ENCODE measurements at places on chromosomes 7 and 10.

DNA sequence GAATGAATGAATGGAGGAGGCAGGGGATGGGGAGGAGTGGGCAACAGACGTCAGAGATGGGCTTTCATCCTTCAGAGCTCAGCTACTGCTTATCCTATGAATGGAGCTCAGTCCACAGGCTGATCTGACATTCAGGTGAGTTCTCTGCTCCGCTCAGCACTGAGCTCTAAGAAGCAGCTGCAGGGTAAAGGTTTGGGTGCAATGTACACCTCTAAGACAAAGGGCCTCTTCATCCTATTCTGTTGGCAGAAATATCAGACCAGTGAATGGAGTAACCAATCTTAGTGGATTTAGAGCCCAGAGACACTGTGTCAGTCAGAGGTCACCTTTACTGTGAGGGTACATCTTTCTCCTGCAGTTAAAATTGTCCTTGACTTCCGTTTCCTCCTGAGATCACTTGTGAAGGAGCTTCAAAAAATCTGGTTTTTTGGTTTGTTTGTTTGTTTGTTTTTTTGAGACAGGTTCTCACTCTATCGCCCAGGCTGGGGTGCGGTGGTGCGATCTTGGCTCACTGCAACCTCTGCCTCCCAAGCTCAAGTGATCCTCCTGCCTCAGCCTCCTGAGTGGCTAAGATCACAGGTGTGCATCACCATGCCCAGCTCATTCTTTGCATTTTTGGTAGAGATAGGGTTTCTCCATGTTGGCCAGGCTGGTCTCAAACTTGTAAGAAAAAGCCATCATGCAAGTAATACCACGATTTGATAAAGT, 5.1 kb upstream of the CCZ1B start:
- DNase-seq = no peak

DNA sequence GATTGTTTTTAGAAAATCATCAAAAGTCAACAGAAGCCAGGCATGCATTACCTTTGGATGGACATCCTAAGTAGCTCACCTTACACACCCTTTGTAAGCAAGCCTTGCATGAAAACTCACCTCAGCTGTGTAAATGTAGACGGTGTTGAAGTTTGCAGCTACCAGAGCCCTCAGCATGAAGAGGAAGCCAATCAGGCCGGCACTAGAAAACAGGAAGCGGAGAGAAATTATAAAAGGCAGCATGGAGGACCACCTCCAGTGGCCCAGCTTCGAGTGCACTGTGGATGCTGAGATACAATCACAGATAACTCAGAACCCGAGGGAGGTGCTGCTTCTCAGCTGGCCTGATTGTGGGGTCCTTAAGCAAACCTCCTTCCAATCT, 75.3 kb downstream of the SVOPL start:
- DNase-seq = no peak

DNA sequence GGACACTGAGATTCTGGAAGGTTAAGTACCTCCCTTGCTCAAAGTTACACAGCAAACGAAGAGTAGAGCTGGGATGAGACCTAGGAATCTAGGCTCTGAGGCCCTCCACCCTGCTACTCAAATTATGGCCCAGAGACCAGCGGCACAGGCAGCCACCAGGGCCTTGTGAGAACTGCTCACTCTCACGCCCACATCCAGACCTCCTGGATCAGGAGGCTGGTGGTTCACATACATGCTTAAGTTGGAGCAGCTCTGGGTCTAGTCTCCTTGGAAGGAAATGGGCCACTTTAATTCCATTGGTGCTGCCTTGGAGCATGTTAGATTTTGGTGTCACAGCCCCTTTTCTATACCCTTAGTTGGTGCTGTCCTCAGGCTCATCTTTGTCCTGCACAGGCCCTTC, 41.9 kb downstream of the ADRA2A start:
- DNase-seq = no peak

- DNase-seq = no peak
Observed at GRCh38 chr10:64586934-64587503, 1065.8 kb downstream of the REEP3 start.

DNA sequence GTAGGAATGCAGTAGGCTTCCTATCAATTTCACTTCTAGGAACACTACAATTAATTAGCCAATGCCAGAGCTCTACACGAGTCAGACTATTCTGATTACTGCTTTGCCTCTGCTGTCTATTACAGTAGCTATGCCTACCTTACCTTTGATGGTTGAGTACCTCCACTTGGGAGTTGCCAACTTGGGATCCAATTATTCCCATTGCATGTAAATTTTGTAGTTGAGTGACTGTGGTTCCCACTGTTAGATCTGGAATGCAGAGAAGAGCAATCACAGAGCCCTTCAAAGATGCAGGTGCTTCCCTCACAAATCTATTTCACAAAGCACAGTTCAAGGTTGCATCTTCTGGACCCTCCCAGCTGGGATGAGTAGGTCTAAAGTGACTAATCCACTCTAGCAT, 62.9 kb upstream of the AASS start:
- DNase-seq = no peak

DNA sequence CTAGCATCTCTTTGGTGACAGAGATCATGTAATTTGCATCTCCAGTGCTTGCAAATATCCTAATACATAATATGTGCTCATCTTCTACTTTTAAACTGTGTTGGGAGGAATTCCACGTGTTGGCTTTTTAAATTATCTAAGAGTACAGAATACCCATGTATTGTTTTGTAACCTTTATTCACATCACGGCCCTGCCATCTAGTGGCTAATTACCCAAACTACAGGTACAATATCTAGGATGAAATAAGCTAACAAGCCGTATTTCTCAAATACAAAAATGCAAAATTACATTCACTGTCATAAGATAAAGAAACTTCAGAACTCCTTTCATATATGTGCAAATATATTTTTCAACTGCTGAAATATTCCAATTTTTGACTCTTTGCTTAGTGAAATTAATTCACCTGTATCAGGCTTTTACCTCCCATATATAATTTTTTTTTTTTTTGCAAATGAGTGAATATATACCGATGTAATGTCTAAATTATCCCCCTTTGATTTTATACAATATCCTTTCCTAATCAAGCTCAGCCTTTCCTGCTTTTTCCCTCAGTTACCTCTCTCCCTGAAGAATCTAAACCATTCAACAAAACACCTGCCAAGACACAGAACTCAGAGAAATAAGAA, 30.3 kb upstream of the LSM8 start:
- DNase-seq = no peak

DNA sequence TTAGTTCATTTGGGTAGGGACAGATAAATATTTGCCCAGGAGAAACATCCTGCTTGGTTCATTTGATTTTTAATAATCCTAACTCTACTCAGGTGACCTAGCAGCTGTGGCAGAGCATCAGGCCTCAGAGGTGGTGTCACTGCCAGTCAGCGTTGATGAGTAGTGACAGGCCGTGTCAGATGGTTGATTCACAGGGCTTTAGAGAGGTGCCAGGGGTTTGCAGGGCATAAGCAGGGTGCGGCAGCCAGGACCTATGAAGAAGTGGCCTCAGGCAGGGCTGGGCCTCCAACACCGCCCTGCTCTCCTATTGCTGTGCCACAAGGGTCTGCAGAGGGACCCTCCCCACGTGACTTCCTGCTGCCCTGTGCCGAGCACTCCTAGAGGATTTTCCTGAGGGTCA, 128.1 kb downstream of the HECW1 start:
- no peak for DNase-seq

DNA sequence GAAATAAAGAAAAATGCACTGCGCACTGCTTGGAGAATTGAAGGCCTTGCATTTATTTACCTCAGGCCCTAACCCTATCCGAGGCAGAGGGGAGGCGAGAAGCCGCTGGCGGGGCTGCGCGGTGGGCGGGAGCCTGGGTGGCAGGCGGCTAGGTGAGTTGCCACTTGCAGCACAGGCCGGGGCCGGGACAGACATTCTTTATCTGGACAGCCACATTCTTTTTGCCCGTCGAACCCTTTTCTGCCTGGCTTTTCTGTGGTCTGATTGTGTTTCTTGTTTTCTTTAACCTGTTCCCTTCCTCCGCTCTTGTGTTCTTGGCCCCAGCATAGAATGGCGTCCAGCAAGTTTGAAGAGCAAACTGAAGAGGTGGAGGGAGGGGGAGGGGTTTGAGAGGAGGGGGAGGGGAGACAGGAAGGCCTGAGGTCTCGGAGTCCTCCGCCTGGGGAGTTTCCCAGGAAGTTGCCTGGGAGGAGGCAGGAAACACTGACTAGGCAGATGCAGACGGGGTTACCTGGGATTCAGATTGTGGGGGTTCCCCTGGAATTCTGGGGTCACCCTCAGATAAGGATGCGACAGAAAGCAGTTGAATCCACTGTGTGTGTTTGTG, 5.1 kb downstream of the SHH start:
- DNase-seq = no peak

DNA sequence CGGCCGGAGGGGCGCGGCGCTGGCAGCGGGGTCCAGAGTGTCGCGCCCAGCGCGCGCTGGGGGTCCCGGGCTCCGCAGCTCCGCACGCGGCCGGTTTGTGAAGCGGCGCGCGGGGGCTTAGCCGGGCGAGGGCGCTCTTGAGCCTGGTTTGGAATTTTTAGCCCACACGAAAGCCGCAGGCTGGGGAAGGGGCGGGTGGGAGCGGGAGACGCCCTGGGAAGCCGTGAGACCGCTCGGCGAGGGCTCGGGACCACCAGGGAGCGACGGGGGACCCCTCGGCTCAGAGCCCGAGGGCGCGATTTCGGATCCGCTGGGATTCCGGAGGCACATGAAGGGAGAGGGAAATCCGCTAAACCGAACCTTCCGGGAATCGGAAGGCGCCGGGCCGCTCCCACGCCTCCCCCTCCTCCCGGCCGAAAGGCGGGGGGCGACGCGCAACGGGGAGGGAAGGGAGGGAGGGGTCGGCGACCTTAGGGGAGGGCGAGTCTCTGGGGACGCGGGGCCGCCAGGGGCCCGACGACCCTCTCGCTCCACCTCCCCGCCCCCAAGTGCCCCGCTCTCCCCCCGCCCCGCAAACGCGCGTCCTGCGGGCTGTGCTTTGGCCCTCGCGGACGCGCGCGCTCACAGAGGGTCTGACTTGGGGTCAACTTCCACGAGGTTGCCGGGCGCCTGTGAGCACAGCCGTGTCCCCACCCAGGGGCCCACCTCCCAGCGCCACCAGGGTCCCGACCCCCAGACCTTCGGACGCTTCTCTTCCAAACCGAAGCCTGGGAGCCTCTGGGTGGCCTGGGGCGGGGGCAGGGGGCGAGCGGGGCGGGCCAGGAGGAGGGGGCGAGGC, 5.1 kb upstream of the ELFN1 start:
- no peak for DNase-seq

GRCh38 chr10:69505636-69506318, 54.5 kb downstream of the TSPAN15 start:
- DNase-seq = no peak

DNA sequence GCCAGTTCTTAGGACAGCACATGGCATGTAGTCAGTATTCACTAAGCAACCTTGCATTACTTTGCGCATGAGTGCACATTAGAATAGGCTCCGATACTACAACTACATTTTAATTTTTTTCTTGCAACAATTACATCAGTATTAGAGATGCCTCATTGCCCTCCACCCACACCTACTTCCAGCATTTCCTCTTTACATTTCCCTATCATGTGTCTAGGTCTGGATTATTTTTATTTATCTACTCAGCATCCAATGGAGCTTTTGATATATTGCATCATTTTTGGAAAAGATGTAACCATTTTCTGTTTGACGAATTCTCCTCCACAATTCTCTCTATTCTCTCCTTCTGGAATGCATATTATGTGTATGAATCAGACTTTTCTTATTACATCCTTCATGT, 258.2 kb upstream of the GLI3 start:
- DNase-seq = no peak

DNA sequence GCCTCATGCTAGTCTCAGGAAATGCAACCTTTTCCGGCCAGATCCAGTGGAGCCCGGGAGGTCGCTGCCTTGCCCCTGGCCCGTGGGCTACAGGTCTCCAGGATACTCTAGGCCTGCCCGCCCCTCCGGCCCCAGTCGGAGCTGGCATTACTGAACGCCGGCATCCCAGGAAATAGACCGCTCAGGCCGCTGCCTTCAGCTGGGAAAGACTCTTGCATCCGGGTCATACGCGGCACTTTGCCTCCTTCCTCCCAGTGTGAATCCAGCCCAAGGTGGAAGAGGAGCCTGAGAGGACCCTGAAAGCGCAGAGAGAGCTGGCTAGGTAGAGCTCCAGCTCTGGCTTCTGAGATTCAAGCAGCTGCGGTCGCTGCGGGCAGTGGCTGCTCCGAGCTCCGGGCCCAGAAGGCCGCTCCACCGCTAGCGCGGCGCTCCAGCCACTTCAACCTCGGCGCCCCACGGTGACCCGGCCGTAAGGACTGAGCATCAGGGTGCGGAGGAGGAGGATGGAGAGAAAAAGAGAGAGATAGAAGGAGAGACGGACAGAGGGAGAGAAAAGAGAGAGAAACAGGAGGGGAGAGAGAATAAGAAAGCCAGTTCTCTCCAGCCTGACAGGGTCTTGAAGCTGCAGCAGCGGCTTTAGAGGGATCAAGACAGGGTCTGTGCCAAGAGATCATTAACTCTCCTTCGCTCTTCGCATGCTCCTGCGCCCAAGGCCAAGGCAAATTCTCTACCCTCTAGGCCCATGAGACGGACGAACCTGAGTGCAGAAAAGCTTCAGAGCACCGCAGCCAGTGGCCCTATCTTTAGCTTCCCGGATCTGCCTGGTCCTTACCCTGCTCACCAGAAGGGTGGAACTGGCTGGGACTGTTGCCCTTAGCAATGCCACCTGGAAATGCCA, 1.8 kb upstream of the HOXA10 start:
- no peak for DNase-seq

DNA sequence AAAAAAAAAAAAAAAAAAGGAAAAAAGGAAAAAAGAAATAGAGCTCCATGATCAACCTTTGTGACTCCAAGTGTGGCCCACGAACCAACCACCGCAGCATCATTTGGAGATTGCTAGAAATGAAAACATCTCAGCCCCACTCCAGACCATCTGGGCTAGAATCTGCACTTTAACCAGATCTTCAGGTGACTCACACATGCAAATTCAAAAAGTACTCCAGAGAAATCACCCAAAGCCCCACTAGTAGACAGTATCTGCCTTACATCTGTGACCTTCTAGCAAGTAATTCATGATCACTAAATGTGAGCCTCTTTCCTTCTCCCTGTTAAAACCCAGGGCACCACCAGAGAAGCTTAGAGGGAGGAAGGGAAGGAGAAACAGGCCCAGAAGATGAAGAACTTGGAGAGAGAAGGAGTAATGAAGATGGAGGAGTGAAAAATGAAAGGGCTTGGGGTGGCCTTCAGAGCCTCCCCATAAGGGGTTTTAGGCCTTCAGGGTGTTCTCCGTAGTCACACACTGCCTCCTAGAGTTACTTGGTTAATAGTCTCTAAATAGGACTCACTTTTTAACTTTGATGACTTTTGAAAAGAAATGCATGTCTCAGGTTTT, 94.0 kb downstream of the SLC37A3 start:
- DNase-seq = no peak

GRCh38 chr10:103278537-103278823, 1.5 kb downstream of the INA start:
- no peak for DNase-seq

- DNase-seq = no peak
Observed at GRCh38 chr10:75540357-75540966, 109.0 kb downstream of the LRMDA start.

GRCh38 chr10:76459016-76459730, 1027.7 kb downstream of the LRMDA start:
- no peak for DNase-seq

DNA sequence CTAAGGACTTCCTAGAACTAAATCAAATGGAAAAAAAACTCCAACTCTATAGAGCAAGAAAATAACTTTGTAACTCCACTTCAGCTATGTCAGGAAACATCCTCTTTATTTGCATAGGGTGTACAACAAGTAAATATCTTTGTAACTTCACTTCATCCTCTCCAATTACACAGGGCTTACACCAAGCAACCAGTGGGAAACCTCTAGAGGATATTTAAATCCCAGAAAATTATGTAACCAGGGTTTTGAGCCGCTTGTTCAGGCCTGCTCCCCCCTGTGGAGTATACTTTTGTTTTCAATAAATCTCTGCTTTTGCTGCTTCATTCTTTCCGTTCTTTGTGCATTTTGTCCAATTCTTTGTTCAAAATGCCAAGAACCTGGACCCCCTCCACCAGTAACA, 22.2 kb downstream of the LIPJ start:
- DNase-seq = no peak

Measured in stimulated activated CD8-positive, alpha-beta memory T cell treated with anti-CD3 and anti-CD28 coated beads, Interleukin-7, amount 100 ng/mL, for 1 hour (primary cell).